ENCODE measurements at places on chromosomes 5 and 9.

- DNase-seq: no peak
Measured at GRCh38 chr5:18959535-18959934, 1028.5 kb downstream of the CDH18 start.

GRCh38 chr5:38867032-38867398 is 21.2 kb downstream of the OSMR start:
- no peak for DNase-seq

- no peak for DNase-seq
Measured at GRCh38 chr9:98593354-98594253, 115.1 kb downstream of the GABBR2 start.

GRCh38 chr5:61732369-61732768 is 400.3 kb downstream of the ZSWIM6 start:
- no peak for DNase-seq

DNA sequence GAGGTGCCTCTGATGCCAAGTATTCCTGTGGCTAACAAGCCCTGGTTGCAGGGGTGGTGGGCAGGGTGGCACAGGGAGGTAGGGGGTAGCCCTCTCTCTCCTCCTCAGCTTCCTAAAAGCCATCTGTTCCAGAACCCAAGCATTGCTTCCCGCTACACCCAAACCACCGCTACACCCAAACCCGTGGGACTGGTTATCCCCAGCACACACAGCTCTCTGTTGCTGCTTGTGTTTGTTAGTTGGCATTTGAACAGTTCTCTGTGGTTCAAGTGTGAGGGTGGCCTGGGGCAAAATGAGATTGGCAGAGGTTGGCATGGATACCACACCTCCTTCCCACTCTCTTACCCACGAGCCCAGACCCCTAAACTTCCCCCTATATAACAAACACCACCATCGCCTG is 40.4 kb downstream of the SPARC start:
- DNase-seq: no peak

- DNase-seq: no peak
Measured at GRCh38 chr5:108266242-108266641, 115.7 kb downstream of the FBXL17 start.

GRCh38 chr9:88291856-88292255 is 96.4 kb upstream of the SPIN1 start:
- no peak for DNase-seq

- no peak for DNase-seq
Measured at GRCh38 chr5:146339715-146340259, 1.1 kb downstream of the POU4F3 start.

GRCh38 chr5:36519881-36520280 is 86.5 kb upstream of the SLC1A3 start:
- no peak for DNase-seq

- no peak for DNase-seq
Measured at GRCh38 chr9:79955300-79955699, 383.5 kb downstream of the TLE4 start.

DNA sequence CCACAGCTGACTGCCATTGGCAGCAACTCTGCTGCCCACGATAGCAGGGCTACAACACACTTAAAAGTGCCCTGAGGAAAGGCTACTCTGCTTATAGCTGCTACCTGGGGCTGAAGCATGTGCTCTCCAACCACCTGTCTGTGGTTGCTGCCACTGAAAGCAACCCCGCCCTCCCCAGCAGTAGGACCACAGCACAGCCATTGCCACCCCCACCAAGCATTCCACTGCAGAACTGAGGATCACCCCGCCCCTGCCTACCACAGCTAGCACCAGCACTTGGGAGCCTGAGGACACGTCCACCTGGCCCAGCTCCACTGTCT is 85.8 kb downstream of the LPAR1 start:
- no peak for DNase-seq

DNA sequence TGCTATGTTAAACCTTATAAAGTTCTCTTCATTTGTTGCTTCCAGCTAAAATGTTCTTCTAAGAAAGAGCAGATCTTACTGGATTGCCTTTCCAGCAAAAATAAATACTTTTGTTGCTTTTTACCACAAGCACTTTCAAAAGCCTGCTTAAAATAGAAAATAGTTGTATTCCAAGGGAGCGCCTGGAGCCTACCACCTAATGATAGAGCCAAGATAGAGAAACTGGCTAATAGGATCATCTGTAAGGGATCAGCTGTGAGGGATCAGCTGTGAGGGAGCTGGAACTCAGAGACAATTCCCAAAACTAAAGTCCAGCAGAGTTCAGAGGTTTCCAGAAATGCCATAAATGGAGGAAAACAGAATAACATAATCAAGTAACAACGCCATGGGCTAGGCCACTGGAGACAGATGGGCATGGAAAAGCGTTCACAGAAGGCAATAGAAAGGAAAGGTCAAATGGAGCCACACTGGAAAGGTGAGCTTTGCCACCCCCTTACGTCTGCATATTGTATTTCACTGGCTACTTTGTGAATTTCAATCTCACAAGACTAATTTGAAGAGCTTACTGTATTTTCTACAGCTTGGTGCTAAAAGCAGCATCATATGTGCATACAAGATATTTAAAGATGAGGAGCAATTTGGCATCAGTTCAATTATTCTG is 140.6 kb upstream of the TLE4 start:
- no peak for DNase-seq

GRCh38 chr5:65902104-65902503 is 24.3 kb upstream of the ERBIN start:
- no peak for DNase-seq

- no peak for DNase-seq
Measured at GRCh38 chr5:3598769-3599211, 3.2 kb downstream of the IRX1 start.

DNA sequence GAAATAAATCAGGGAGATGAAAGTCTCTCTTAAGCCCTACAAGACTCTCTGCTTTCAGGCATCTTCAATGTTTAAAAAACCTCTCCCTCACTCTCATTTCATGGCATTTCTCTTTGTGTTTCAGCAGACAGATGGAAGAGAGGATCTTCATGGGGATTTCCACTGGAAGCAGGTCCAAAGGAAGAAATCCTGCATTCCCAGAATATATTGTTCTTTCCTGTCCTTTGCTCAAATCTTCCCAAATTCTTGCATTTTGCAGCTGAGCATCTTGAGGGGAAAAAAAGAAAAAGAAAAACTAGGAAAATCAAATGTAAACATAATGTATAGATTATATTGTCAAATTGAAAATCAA is 382.2 kb downstream of the ENC1 start:
- no peak for DNase-seq

- no peak for DNase-seq
Measured at GRCh38 chr5:62935660-62936059, 357.0 kb downstream of the LRRC70 start.

DNA sequence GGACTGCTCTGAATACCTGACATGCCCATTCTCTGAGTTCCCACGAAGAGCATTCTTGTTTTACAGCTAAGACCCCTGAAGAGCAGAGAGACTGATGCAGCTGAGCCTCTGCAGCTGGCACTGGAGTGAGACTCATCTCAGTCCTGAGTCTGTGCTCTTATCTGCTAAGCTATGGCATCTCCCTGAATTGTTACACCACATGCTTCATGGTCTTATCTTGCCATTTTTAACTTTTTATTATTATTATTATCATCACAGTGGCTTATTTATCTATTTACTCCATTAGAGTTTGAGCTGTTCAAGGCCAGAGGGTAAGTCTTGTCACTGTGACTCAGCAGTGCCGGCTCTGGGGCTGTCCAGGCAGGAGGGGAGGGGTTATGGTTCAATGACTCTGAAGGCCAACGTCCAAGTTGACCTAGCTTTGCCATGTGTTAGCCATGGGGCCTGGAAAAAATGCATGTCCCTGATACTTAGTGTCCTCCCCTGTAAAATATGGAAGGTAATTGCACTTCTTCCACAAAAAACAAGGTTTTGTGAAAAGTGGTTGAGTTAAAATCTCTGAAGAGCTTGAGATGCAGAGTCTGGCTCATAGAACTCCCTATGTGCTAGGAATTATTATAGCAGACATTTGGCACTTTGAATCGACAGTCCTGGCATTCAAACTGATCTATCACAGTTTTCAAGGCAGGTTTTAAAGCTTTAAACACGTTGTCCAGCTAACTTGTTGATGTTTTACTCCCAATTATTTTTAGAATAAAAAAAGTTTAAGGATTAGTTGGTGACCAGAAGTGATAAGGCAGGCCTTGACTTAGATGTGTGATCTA is 94.6 kb downstream of the ALDH1A1 start:
- DNase-seq: no peak

- DNase-seq: no peak
Measured at GRCh38 chr5:159913048-159913447, 3.2 kb upstream of the ADRA1B start.

DNA sequence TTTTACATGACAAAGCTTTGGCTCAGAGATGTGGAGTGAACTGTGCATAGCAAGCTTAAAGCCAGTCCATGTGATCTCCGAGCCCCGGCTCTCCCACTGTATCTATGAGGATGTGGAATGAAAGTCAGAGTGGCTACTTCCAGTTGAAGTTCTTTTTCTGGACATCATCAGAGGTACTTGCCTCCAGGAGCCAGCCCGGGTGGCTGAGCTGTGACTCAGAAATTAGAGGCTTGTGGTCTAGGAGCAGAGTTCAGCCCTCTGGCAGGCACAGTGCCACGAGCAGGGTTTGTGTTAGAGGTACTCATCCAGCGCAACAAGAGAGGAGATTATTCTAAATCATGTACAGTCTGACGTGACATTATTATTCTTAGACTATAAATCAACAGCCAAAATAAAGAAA is 322.5 kb downstream of the CDK5RAP2 start:
- DNase-seq: peak; percentile 76

GRCh38 chr9:80061940-80062339 is 490.2 kb downstream of the TLE4 start:
- no peak for DNase-seq

- no peak for DNase-seq
Measured at GRCh38 chr5:40405230-40405629, 274.5 kb upstream of the PTGER4 start.

DNA sequence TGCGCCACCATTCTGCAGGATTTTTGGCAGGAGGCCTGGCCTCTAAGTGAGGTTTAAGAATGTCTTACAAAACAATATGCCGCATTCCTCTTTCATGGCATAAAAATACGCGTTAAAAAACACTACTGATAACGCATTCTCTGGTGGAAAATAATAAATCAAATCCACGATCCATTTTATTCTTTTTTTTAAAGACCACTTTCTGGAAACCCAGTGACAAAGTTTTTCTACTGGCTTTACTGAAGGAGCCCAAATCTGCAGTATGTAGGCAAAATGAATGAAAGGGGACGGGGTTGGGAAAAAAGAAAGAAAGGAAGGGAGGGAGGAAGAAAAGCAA is 2.0 kb downstream of the SV2C start:
- DNase-seq: no peak

- no peak for DNase-seq
Measured at GRCh38 chr9:117714282-117714681, 10.1 kb downstream of the TLR4 start.

GRCh38 chr5:65262096-65262495 is 219.6 kb downstream of the ADAMTS6 start:
- no peak for DNase-seq

DNA sequence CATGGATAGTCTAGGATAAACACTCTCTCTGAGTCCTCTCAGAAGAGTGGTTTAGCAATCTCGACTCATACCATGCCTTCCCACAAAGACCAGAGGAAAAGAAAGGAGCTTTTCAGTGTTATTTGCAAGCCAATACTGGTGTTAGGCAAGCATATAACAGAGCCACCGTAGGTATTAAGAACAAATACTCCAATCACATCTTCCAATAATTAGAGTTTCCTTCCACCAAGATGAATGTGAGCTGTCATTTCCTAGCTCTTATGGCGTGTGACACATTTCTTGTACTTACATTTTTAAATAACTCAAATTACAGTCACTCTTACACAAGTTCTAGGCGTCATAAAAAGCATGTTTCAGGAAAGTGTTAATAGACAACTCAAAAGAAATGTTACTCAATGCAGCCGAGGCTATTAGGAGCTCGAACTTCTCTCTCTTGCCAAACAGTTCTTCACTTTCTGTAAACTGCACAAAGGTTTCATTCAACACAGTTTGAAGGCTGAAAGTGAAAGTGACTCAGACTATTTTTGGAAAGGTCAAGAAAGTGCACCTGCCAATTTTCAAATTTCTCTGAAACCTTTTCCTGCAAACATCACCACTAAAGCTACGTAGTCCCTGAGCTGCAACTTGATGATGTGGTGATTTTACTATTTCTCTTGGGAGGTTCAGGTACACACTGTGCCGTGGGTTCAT is 153.8 kb downstream of the AUH start:
- no peak for DNase-seq

DNA sequence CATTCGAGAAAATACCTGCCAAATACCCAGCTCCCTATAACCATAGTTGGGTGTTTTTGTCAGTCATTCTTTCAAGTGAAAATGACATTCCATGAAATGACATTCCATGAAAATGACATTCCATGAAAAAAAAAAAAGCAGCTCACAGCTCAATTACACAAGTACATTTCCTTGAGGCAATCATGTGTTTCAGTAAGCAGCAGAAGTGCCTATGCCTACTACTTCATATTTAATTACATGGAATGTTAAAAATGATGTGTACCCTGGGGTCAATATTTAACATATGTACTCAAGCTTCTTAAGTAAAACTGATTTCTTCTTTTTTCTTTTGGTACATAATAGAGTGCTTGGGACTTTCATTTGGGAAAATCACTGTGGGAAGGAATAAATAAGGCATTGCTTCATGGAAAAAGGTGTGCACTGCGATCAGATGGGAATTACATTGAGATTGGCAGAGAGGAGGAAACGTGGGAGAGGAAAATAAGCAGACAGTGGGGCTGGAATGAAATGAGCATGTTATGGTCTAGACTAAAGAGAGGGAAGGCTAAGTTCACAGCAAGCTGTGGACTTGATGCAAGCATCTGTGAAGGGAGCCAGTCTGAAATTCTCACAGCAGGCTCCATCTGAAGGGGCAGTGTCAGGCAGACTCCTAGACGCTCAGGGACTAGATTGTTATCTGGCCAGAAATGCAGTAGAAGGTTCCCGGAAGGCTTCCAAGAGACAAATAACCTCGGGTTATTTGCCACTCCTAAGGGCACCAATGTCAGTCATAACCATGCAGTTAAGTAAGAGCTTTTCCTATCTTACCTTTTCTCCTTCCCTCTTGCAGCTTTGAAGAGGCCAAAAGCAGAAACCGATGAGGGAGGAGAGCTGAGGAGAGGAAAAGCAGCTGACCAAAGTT is 15.2 kb upstream of the SPATA9 start:
- no peak for DNase-seq

- DNase-seq: no peak
Measured at GRCh38 chr5:141672841-141673813, 8.9 kb downstream of the ARAP3 start.

Data from NCI-H1417 treated with DMSO at 0.1 percent for 48 hours (cell line).